Activated effector memory CD4-positive, alpha-beta T cell treated with Interleukin-2 at 50 U/mL for 16 hours (primary cell): ENCODE measurements at places on chromosomes 16 and 17.

GRCh38 chr16:62035115-62036092 lies 834 bp downstream of the CDH8 start:
- no peak for DNase-seq

DNA sequence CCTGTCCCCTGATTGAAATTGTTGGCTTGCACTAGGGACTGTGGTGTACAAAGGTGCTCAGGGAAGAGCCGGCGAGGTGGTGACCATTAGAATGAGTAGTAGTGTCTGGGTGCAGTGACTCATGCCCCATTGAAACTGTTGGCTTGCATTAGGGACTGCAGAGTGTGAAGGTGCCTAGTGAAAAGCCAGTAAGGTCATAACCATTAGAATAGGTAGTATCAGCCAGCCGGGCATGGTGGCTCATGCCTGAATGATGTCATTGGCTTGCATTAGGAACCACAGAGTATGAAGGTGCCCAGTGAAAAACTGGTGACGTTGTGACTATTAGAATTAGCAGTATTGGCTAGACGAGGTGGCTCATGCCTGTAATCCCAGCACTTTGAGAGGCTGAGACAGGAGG lies 78.9 kb downstream of the ABCC6 start:
- DNase-seq: no peak

GRCh38 chr17:14780097-14780651 lies 479.3 kb downstream of the HS3ST3B1 start:
- no peak for DNase-seq

- no peak for DNase-seq
Observed at GRCh38 chr16:70608521-70608920, 37.8 kb upstream of the IL34 start.

GRCh38 chr17:63309021-63309420 lies 137.1 kb downstream of the CYB561 start:
- DNase-seq: no peak

GRCh38 chr17:63537991-63538692 lies 12.1 kb upstream of the DCAF7 start:
- no peak for DNase-seq

DNA sequence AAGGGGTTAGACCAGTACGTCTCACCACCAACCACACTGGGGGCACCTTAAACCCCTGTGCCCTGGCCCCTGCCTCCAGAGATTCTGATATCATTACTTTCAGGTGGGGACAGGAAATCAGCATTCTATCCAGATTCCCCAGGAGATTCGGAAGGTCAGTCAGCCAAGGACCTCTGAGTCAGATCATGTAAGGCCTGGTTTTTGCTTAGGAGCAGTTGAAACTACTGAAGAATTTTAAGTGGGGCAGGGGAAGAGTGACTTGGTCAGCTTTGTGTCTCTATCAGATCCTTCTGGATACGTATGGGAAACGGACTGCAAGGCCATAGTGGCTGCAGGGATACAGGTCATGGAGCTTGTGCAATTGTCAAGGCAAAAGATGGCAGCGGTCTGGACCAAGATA lies 9.0 kb downstream of the EMP2 start:
- DNase-seq: no peak

DNA sequence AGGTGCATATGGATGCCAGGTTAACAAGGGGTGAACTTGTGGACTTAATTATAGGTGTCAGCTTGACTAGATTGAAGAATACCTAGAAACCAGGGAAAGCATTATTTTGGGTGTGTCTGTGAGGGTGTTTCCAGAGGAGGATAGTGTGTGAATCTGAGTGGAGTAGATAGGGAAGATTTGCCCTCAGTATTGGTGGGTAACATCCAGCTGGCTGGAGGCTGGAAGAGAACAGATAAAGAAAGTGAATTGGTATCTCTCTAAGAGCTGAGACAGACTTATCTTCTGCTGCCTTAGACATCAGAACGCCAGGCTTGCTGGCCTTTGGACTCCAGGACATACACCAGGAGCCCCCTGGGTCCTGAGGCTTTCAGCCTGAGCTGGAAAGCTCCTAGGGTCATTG lies 75.2 kb downstream of the CDRT15 start:
- no peak for DNase-seq
